CD8-positive, alpha-beta memory T cell (primary cell): ENCODE measurements at places on chromosomes 13 and 19.

- DNase-seq, result no peak
- H3K36me3 ChIP-seq, result no peaks in the 10 kb centered on the region
- peak overlapping the region; percentile 68 for H3K27ac ChIP-seq
- H3K27me3 ChIP-seq, result no peaks in the 10 kb centered on the region
- H3K4me3 ChIP-seq, result peak overlapping the region; percentile 79
Observed at GRCh38 chr13:39656325-39656677, 839 bp downstream of the COG6 start.

DNA sequence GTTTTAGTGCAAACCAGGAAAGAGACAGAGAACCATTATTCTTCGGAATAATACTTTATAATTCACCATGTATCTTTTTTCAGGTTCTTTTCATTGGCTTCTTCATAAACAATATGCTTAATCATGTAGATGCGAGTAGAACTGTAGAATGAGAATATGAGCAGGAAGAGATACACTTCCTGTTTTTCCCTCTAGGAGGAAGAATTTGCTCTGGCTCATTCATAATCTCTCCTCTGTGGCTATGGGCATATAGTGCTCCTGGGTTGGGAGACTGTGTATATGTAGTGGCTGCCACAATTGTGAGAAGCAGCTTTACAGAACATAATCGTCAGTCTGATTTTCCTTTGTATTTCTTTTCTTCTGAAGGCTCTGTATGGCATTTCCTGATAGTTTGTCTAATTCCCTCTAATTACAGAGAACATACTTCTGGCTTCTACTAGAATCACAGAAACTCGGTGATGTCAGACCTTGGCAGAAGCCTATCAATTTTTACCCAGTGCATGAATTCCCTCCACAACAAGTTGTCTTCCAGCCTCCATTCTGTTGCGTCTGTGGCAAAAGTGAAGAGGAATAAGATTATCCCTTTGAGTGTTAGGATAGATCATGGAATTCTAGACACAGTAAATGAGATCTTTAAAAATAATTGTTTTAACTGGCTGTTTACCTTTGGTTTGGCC lies 2.9 kb upstream of the DCLK1 start:
- H3K36me3 ChIP-seq, result no peaks in the 10 kb centered on the region
- no peak overlapping the region for H3K27ac ChIP-seq
- H3K4me1 ChIP-seq, result no peaks in the 10 kb centered on the region
- no peaks in the 10 kb centered on the region for H3K27me3 ChIP-seq
- DNase-seq, result no peak
- H3K4me3 ChIP-seq, result no peak overlapping the region

- no peak for DNase-seq
- H3K27ac ChIP-seq, result no peak overlapping the region
- no peaks in the 10 kb centered on the region for H3K27me3 ChIP-seq
- no peaks in the 10 kb centered on the region for H3K4me1 ChIP-seq
Observed at GRCh38 chr13:49678191-49678914, 12.9 kb downstream of the EBPL start.

- H3K27me3 ChIP-seq, result no peaks in the 10 kb centered on the region
- peak overlapping the region; percentile 70 for H3K4me3 ChIP-seq
- no peak for DNase-seq
- H3K36me3 ChIP-seq, result peaks cover 3% of the 10 kb centered on the region
Observed at GRCh38 chr19:53157626-53158025, 1.2 kb downstream of the ZNF347 start.

DNA sequence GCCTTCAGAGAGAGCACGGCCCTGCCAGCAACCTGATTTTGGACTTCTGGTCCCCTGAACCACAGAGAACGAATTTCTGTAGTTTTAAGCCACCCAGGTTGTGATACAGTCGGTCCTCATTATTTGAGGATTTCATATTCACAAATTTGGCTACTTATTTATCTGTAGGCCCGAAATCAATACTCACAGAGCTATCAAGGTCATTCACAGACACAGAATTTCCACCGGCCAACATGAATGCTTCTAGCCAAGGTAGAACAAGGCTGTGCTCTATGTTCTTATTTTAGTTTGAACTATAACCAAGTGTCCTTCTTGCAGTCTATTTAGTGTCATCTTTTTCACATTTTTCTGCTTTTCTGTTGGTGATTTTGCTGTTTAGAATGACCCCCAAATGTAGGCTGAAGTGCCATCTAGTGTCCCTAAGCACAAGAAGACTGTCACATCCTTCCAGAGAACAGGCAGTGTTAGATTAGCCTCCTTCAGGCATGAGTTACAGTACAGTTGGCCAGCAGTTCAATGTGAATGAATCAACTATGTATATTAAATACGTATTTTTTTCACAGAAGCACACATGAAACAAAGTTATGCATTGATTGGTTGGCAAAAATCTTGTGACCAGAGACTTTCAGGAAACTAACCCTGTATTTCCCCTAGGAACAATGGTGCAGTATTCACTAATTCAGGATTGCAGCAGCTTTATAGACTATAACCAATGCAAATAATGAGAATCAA lies 63.5 kb downstream of the C13orf42 start:
- no peak overlapping the region for H3K27ac ChIP-seq
- H3K36me3 ChIP-seq, result no peaks in the 10 kb centered on the region
- H3K4me3 ChIP-seq, result no peak overlapping the region
- no peaks in the 10 kb centered on the region for H3K4me1 ChIP-seq
- H3K27me3 ChIP-seq, result no peaks in the 10 kb centered on the region
